ENCODE measurements at places on chromosomes 7 and 10.

DNA sequence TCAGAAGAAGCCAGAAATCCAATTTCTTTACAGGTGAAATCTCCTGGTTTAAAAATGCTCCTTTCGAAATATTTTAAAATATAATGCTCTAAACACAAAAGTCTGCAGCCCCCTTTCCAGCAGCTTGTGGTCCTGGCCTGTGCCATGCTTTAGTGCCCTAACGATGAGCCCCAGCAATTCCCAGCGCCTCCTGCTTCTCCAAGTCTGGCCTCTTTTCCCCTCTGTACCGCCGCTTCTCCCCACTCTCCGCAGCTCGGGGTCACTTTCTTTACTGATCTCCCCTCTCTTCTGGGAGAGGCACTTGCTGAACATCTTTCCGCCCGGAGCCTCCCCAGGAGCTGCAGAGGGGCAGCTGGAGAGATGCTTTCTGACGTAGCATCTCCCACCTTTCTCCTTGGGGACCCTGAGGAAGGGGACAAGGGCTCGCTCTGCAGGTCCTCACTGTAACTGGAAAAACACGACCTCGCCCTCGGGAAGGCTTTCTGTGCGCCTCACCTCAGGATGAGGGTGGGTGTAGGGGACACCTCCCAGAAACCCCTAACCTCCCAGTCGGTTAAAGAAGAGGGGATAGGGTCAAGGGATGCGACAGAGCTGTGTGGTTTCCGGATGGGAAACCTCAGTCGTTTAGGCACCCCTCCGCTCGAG lies 565 bp upstream of the INA start:
- no peak for DNase-seq

GRCh38 chr7:19701471-19701870 lies 7.4 kb downstream of the POLR1F start:
- no peak for DNase-seq

- DNase-seq = no peak
These were observed 411.8 kb upstream of the MGMT start for GRCh38 chr10:129055225-129055624.

DNA sequence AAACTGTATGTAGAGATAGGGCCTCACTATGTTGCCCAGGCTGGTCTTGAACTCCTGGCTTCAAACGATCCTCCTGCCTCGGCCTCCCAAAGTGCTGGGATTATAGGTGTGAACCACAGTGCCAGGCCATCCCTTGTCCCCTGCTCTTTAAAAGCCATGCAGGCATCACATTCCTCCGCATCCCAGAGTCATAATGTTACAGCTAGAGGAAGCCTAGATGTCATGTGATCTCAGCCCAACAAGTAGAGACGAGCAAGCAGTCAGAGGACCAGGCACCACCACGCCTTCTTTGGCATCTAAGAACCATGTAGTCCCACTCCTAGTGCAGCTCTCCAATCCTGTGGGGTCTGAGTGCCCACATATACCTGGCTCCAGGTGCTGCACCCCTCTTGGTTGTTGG lies 13.1 kb downstream of the PODXL start:
- no peak for DNase-seq

DNA sequence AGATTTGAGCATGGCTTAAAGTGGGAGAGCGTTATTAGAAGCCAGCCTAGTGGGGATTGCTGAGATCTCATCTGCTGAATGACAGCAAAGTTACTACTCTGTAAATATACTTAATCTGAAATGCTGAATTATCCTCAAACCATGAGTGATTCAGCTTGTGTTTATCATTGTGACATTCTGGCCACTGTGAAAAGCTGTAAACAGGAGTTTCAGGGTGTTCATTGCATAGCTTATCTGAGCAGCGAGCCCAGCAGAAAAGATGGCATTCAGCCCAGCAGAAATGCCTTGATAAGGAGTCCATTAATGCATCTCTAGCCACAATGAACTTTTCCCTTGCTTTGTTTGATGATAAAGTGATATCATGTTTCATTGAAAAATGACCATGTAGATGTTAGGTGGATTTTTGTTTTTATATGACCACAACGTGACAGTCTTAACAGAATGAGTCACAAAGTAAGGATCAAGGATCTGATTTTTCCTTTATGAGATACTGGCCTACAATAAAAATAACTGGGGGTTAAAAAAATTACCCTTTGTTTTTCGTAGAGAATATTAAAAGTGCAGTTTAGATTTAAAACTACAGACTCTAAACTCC lies 7.8 kb downstream of the TES start:
- DNase-seq = no peak

DNA sequence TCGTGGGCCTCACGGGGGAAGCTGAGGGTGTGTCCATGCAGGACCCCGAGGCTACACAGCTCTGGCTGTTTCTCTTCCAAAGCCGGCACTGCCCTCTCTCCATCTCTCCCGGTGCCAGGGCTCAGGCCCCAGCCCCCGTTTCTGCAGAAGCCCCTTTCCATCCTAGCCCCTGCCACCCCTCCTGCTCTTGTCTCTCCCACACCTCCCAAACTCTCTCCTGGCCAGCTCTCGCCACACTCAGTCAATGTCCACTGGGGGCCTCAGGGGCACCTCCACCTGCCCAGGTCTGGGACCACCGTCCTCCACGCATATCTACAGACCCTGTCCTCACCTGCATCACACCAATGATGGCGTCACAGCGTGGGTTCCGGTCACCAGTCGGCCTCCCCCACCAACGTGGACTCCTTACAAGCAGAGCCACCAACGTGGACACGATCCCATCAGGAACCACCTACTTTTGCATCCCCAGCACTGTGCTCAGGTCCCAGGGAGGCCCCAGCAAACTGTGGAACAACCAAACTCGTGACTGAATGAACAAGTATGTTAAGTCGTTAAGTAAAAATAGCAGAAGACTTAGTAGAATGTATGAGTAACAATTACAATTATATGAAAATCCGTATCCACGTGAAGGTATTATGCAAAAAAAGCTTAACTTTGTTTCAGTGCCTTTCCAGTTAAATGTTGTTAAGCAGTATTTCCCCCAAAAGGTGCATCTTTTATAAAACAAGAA lies 38.4 kb downstream of the DIP2C start:
- no peak for DNase-seq

DNA sequence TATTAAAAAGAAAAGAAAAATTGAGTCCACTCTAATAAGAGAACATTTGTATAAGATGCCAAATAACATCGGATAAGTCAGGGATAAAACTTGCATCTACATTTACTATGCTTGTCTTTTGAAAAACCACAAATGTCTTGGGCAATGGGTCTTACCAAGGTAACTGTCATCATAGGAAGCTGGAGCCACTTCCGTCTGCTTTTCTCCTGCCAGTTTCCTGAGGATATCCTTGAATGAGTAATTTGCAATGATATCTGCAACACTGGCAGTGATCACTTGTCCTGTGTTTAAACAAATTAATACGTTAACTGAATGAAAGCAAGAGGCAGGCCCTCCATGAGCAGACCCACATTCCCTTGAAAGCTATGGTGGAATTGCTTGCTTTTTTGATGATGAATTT lies 47.3 kb downstream of the ITGA8 start:
- no peak for DNase-seq

- DNase-seq = no peak
These were observed 77.6 kb downstream of the NRBF2 start for GRCh38 chr10:63210611-63211196.

DNA sequence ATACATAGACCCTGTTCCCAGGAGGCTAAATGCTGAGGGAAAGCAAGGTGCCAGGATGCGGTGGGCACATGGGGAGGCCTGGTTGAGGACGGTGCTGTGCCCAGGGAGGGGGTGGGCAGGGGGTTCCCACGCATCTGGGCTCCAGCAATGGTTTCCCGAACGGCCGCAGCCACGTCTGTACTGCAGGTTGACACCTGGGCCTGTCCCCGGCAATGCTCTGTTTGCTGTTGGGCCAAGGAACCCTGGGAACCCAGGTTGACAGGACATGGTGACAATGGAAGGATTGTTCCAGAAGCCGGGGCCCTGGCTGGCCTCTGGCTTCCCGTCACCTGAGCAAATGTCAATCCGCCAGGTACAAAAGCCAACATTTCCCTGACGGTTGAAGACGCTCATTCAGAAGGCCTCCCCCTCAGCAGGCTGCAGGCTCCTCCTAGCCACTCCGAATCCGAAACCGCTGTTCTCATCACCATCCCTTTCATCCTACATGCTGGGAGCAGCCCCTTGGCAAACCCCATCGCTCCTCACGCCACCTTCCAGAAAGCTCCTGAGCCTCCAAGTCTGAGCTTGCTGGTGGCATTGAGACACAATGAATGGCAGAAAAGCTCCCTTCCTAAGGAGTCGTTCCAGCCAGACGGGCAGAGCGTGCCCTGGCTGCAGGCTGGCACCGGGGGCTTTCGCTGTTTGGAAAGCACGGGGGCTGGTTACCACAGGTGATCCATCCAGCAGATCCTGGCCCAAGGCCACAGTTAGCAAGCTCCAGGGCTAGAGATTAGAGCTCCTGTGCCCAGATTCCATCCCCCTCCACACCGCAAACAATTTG lies 31.2 kb downstream of the SPOCK2 start:
- no peak for DNase-seq

DNA sequence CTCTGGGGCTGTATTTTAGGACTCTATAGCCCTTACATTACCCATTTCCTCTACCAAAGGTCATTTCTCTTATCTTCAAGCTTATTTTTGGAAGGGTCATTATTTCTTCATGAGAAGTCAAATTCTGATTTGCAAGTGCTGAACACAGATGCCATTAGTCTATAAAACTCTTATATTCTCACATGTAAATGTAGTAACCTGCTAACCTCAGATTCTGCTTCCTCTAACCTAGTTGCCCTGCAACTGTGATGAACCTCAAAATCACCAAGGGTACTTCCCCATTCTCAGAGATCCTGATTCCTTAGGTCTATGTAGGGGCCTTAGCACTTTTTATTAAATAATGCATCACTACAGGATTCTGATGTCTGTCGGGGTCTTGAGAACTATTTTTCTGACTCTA lies 6.3 kb downstream of the FAS start:
- DNase-seq = no peak

DNA sequence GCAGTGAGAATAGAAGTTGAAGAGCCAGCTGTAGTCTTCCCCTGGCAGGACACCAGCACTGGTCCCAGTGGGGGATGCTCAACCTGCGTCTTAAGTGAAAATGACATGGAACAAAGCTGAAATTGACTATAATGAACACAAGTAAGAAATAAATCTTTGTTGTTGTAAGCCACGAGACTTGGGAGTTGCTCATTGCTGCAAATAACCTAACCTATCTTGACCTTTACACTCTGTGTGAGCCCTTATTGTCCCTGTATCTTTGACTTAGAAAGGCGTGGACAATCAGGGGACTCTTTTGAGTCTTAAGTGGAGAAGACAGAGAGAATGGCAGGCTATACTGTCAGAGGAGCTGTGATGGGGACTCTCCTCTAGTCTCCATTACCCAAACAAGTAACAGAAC lies 16.9 kb downstream of the ZC3HAV1L start:
- no peak for DNase-seq

- DNase-seq = no peak
These were observed 116.1 kb upstream of the PALS2 start for GRCh38 chr7:24457219-24457558.

DNA sequence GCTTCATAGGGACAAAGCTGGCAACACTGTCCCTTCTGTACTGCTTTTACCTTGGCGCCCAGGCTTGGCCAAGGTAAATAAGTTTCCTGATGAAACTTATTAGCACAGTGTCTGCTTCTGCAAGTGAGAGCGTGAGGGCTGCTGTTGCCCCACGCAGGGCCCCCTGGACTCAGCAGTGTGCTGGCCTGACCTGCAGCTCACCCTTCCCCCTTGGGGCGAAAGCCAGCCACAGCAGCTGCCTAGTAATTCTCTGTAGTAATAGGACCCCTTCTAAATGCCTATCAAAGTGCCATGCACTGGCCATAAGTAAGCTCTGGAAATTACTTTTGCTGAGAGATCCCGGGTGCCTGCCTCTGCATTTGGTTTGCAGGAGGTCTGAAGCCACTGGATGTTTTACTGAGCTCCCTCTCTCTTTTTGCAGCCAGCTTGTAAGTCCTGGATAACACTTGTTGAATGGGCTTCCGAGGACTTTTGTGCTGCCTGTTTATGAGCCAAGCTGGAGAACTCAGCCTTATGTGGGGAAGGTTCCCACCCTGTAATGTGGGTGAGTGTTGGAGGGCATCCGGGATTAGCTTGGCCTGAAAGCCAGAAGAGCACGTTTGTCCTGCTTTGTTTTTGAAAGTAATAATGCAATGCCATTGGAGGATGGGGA lies 293.9 kb downstream of the C7orf25 start:
- no peak for DNase-seq

DNA sequence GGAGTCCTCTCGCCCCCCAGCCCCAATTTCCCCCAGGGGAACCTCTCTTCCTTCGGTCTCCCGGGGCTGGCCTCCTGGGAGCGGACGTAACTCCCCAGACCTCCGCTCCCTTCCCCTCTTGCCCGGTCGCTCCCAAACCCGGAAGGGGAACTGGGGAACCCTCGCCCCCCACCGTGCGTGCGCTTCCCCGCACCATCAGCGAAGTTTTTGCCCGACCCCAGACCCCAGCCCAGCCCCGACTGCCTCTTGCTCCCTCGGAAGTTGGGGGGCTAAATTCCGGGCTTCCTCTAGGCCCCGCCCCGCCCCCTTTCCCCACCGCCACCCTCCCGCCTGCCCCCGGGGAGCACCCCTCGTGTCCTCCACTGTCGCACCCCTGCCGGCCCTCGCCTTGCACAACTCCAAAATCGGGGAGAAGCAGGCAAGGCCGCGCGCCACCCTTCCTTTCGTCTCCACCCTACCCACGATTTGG lies 436 bp downstream of the GNB2 start:
- no peak for DNase-seq
